ENCODE measurements at places on chromosomes 2 and 18.

GRCh38 chr2:151906633-151906998, 78.4 kb upstream of the ARL5A start:
- no peak for DNase-seq

- DNase-seq = no peak
Observed at GRCh38 chr2:9074930-9075329, 71.4 kb upstream of the MBOAT2 start.

DNA sequence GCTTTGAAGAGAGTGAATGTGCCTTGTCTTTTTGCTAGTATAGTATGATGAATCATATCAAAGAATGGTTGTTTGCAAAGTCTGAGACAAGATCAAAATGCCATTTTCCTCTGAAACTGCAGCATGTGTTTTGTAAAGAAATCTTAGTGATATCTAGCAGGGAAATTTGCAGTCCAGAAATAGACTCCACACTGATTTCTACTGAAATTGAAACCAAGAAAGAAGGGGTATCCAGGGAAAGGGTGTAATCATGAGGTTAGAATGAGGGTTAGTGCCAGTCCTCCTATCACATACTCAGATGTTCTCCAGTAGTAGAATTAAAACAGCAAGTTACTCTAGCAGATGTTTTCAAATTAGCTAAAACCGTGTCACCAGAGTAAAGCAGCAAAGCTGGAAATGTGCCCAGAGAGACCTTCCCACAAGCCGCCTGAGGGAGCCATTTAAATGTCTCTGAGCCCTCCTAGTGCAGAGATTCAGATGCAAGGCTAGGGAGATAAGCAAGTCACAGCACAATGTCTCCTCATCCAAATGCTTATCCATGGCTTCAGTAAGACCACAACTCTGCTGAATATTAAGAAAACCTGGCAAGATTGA, 4.9 kb downstream of the DLGAP1 start:
- DNase-seq = no peak

DNA sequence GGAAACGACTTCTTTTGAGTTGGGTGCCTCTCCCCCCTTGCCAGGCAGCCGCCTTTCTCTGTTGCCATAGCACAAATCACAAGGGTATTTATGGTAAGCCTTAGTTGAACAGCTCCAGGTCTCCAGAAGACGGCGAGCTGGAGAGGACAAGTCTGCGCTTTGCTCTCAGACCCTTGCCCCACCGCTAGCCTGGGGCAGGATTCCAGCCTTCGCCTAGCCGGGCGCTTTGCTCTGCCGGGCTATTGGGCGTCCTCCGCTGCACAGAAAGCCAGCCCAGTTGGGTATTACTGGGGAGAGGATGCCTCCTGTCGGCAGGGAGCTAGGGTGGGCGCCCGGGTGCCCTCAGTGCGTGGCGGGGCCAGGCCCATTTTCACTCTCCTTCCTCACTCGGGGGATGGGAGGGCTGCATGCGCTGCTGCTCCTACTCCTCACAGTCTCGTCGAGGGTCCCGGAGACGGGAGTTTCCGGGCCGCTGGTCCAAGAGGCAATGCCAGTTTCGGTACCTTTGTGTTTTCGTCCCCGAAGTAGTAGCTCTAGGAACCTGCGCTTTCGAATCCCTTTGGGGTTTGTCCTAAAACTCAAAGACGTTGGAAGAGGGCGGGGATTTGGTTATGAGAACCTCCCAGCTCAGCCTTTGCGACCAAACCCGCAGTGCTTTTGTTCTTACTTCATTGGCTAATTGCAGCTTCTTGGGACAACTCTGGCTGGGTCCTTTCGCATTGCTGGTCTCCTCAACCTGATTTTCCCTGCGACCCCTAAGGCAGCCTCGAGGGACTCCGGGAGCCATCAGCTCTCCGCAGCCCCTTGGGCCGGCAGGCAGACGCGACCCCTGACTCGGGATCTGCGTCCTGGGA, 3.6 kb upstream of the DLX2 start:
- DNase-seq = peak; percentile 33

DNA sequence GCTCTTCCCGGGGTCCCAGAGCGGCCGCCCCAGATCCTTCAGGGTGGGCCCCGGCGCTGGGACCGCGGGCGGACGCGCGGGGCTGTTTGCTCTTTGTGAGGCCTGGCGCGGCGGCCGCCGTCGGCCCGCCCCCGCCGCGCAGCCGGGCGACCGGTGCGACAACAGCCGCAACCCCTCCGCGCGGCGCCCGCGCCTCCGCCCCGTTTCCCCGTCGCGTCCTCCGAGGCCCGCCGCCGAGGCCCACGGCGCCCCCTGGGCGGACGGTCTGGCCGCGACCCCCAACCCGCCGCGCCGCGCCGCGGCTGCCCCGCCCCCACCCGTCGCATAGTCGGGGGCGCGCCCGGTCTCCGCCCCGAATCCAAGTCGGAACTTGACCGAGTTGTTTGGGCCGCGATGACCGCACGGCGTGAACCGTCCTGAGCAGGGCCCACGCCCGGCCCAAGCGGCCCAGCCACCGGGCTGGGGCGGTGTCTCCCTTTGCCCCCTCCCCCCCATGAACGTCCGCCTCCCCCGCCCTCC, 448 bp downstream of the YPEL5 start:
- DNase-seq = no peak

DNA sequence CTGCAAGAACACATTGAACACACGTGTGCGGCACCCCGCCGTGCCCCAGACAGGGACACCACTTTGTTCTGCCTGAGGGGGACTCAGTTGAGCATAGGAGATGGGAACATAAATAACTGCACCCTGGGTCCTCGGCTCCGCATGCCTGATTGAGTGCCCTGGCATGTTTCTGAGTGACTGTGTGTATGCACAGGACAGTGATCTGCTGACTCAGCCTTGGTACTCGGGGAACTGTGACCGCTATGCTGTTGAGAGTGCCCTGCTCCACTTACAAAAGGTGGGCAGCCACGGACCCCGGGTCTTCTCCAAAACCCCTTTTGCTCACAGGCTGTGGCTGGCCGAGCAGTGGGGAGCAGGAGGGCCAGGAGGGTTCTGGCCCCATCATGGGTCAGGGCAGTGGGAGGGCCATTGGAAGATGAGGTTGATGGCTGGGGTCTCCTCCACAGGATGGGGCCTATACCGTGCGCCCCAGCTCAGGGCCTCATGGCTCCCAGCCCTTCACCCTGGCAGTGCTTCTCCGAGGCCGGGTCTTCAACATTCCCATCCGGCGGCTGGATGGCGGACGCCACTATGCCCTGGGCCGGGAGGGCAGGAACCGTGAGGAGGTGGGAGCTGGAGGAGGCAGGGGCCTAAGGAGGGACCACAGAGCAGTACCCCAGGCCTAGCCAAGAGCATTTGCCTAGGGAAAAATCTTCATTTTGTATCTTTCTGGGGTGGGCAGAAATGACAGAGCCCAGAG, 16.9 kb downstream of the SH2D6 start:
- DNase-seq = no peak

DNA sequence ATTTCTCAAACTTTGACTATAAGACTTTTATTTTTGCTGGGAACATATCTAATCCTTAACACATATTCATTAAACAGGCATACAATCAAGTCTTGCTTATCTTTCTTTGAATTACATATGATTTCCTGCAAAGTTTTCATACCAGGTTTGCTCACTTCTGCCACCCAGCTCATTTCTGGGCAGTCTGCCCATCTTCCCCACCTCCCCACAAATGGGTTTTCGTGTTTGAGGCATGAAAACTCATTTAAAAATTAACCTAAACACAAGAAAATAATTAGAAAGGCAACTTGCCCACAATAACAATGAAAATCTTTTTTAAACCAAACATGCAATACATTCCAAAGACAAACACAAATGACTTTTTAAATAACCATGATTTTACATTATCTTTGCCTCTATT, 3.4 kb downstream of the CHST9 start:
- DNase-seq = no peak

GRCh38 chr2:21599417-21599816, 475.6 kb downstream of the TDRD15 start:
- no peak for DNase-seq

DNA sequence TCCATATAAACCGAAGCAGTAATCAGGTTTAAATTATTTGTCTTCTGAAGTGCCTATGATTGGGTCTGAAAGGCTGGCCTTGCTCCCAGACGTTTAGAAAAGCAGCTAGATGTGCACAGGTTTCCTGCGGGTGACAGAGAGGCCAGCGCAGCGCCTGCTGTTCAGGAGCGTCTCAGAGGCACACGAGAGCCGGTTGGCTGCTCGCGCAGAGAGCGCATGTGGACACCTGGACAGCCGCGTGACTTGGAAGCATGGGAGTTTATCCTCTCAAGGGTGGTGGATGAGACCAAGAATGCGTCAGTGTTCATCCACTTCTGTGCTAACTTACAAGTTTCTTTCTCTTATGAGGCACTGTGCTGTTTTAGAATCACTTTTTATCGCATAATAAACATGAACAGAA, 303.7 kb downstream of the PTGR3 start:
- DNase-seq = no peak

DNA sequence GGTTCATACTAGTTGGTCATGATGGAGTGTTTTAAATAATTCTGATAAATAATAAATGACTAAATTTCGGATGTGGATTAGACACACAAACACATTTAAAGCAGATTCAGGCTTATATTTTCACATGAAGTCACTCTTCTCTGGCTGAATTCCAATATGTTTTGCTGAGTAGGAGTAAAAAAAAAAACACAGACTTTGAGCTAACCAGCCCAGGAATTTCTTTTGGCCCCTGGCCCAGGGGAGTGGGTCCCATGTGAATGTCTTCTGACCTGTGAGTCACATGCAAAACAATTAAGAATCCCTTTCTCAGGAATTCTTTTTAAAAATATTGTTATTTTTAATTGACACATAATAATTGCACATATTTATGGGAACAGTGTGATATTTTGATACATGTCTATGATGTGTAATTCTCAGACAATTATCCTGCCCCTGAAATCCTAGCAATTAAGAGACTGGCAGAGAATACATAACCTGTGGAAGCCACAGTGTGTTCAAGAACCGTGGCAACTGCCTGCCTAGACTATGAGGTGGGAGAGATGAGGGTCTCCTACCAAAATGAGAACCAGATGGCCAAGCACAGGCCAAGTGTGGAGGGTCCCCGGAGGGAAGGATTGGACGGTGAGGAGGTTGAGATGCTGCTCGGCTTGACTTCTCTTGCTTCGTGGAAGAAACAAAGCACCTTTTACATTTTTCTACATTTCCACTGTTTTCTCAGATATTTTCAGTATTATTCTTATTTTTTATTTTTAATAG, 236.4 kb downstream of the PIEZO2 start:
- peak; percentile 63 for DNase-seq

DNA sequence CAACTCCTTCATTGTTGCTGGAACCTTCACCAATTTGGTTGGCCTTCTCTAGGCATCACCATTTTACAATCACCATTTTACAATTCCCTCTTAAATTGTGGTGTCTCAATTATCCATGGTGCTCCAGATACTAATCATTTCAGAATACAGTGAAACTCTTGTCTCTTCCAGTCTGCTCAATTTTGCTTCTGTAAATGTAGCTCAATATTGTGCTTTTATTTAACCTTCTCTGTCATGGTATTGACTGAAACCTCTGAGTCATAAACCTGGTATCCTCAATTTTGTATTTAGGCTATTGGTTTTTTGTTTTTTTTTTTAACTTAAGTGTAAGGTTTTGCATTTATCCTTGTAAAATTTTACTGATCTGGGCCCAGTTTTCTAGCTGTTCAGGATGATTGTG, 16.1 kb downstream of the STRADB start:
- no peak for DNase-seq

DNA sequence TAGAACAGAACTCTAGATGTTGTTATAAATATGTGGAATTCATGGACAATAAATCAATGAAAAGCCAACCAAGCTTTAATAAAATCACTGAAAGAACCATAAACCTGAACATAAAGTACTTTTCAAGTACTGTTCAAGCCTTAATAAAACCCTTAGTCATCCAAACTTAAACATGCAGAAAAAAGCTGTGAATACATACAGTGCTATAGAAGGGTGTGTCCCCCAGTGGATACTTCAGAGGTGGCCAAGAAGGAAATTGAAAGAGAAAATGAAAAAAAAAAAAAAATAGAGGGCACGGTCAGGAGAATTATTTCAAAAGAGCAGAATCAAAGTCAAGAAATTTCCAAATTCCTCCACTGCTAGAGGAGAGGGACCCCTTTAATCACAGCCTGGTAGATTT, 141.1 kb downstream of the SP100 start:
- no peak for DNase-seq

DNA sequence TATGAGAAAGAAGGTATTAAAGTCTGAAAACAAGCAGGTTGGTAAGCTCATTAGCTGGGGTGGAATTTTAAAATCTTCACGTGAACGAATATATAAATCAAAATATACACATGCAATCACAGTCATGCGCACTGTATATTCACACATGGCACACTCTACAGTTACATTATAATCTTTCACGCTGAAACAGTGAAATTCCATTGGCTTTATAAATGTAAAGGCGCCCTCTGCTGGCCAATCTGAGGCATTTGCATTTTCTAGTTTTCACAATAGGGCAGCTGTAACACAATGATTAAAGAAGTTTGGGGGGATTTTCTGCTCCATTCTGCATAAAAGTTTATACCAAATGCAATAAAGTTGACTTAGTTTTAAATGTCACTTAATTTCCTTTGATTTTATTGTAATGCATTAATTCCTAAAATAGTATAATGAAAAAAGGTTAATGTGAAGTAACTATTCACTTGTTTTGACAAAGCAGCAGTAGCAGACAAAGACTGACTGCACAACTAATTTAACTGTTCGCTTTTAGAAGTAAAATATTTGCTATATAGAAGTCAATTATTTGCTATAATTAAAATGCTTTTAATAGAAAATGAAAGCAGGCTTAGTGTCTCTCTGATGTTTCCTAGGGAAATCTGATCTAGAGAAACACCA, 17.2 kb downstream of the IFIH1 start:
- DNase-seq = peak; percentile 81

GRCh38 chr2:75113231-75113869, 86.0 kb downstream of the TACR1 start:
- DNase-seq = no peak

GRCh38 chr2:174760845-174761473, 3.3 kb downstream of the CHRNA1 start:
- DNase-seq = no peak

- DNase-seq = peak; percentile 9
Observed at GRCh38 chr2:157107877-157108276, 149.6 kb upstream of the GALNT5 start.

GRCh38 chr2:176175709-176176607, 12.5 kb upstream of the HOXD1 start:
- no peak for DNase-seq

GRCh38 chr2:20525041-20526035, 78.5 kb downstream of the RHOB start:
- peak; percentile 79 for DNase-seq

DNA sequence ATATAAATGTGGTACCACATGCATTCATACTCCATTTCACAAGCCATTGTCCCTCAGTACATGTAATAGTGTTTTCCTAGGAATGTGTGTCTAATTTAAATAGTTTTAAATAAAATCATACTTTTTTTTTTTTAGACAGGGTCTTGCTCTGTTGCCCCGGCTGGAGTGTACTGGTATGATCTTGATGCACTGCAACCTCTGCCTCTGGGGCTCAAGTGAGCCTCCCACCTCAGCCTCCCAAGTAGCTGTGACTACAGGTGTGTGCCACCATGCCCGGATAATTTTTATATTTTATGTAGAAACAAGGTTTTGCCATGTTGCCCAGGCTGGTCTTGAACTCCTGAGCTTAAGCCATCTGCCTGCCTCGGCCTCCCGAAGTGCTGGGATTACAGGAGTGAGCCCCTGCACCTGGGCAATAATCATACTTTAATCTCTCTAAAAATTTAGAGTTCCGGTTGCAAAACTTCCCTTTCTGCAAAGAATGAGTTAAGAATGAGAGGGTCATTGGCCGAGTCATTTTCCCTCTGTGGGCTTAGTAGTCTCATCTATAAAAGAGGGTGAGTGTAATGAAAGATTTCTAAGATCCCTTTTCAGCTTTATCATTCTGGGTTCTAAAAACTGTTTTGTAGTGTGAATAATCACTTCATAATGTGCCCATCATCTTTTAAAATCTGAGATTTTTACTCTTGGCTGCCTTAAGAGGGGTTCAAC, 116.0 kb upstream of the PELI1 start:
- no peak for DNase-seq
